ENCODE measurements at places on chromosomes 3 and 15. TPM values are rescaled to one million over a fixed set of nuclear protein-coding genes. Genes with fewer than 3 reads are reported as not detected.

The FAM43A gene
- 15.5 TPM for total RNA-seq

The SMCO1 gene
- not detected for total RNA-seq

The GOLGA8T gene
- not detected for total RNA-seq

The DPPA2 gene
- not detected for total RNA-seq

The EIF4E3 gene
- total RNA-seq, result 19.3 TPM
